CD4-positive, alpha-beta T cell treated with Interleukin-21 for 1 hour (primary cell): ENCODE measurements at places on chromosomes 13 and 19.
A peak's percentile ranks its signal among the peaks of the same experiment; 100 is the strongest.

DNA sequence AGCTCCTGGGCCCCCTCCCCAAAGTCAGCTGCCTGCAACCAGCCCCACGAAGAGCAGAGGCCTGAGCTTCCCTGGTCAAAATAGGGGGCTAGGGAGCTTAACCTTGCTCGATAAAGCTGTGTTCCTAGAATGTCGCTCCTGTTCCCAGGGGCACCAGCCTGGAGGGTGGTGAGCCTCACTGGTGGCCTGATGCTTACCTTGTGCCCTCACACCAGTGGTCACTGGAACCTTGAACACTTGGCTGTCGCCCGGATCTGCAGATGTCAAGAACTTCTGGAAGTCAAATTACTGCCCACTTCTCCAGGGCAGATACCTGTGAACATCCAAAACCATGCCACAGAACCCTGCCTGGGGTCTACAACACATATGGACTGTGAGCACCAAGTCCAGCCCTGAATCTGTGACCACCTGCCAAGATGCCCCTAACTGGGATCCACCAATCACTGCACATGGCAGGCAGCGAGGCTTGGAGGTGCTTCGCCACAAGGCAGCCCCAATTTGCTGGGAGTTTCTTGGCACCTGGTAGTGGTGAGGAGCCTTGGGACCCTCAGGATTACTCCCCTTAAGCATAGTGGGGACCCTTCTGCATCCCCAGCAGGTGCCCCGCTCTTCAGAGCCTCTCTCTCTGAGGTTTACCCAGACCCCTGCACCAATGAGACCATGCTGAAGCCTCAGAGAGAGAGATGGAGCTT lies 4.7 kb upstream of the CEACAM5 start:
- no peak for DNase-seq

DNA sequence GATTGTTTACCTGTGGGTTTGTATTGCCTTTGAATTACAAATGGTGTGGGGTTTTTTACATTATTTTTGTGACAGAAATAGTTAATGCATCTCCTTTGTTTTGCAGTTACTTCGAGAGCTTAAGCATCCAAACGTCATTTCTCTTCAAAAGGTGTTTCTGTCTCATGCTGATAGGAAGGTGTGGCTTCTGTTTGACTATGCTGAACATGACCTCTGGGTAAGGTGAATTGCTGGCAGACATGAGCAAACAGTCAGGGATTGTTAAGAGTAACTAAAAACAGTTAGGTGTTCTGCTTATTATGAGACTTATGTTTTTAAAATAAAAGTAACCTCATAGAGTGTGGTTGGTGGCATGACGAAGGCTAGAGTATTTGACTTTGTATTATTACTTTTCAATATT lies 95.0 kb downstream of the CDK8 start:
- no peak for DNase-seq

GRCh38 chr19:54160854-54161253 lies 1.3 kb upstream of the LENG1 start:
- no peak for DNase-seq

GRCh38 chr19:35292421-35293362 lies 731 bp downstream of the MAG start:
- no peak for DNase-seq

DNA sequence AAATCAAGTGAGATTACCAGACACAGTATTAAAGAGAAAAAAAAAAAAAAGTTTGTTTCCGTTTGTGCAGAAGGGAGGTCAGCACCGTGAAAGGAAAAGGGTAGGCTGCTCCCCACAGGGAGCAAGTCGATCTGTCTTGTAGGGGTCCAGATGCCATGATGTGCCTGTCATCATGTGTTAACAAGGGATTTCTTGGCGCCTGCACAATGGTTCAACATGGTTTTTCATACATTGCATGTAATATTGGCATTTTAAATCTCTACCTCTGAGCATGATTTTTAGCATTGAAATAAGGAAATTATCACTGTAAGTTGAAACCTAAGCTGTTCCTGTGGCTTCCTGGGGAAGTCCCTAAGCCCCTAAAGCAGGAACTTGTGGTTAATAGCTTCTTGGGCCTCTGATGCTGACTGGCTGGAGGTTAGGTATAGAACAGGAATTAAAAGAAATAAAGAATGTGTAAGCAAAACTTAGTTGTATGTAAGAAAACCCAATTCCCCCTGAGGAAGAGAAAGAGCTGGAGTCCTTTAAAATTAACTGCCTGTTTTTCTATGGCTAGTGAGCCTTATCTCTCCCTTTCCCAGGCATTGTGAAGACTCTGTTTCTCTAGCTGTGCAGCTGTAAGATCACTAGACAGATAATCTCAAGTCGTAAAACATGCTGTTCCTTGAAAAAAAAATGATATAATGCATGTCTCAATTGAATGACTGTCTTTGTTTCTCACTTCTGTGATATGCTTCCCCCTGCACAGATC lies 7.4 kb upstream of the FCGBP start:
- DNase-seq: peak; percentile 86

DNA sequence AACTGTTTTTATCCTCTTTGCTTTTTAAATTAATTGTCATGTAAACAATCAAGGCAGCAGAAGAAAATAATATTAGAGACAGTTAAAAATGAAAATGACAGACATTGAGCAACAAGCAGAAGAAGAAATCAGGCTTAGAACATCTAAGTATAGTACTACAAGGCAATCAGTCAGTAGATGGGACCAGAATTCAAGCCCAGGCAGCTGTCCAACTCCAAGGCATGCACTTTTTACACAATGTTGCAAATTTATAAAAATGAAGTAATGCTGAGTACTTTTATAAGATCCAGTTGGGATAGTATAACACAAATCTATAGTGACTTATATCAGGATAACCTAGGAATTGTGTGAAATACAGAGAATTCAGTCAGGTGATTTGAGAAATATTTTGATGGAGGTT lies 2815.8 kb downstream of the PCDH9 start:
- DNase-seq: no peak

DNA sequence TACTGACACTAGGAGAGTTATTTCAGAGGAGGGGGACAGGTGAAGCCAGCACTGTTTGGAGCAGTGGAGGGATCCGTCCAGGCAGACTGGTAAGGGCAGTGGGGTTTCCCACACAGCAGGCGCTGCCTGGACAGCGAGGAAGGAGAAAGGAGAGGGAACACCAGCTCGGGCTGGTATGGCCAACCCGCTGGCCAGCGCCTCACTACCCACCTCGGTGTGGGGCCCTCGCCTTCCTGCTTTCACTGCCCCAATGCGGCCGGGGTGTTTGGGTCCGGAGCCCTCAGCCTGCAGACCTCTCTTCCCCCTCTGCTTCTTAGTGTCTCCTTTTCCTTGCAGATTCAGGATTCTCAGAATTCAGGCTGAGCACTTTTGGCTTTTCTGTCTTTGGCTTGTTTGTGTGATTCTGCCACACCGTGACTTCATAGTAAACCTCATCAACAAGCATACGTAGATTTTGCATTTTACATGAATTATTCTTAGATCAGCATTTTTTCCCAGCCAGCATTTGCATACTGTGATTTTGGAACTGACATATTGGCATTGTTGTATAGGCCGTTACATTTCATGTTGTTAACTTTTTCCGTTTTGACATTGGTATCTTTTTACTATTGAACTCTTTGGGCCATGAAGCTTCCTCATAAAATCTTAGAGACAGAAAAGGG lies 294.1 kb downstream of the MYO16 start:
- DNase-seq: no peak

DNA sequence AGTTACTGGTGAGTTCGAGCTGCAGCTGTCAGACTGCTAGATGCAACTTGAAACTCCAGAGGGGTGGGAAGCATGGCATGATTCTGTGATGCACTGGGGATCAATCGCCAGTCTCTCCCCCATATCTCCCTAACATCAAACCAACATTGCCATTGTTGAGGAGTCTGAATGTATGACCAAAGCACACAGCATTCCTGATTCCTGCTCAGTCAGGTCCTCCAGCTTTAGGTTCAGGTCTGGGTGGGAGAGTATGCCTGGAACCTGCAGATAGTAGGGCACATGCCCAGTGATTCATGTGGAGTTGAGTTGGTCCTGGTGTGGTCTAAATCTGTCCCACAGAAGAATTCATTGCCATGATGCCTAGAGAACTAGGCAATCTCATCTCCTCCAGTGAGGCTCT lies 269.1 kb downstream of the GPC5 start:
- DNase-seq: no peak

DNA sequence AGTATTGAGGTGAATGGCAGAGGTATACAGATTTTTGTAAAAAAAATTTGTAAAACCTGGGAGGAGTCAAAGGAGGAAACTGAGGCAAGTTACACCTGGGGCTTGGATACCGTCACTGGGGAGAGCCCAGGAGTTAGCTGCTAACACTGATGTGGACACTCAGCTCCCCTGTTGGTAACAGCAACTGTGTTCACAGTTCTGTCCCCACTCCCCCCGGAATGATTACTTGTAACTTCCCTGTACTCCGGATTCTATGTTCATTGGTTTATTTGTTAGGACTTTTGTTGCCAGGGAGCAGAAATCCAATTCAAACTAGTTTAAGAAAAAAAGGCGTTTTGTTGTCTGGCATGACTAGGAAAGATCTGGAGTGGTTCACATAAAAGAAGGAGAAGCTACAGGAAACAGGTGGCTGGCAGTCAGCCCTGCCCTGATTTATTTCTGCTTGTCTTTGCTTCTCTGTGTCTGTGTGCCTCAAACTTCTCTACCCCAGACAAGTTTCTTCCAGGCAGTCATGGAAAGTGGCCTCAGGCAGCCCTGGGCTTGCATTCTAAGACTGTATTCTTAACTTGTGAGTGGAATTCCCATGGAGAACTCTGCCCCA lies 2.3 kb upstream of the GPR12 start:
- no peak for DNase-seq

GRCh38 chr13:44969551-44970484 lies 19.5 kb downstream of the NUFIP1 start:
- DNase-seq: peak; percentile 35

- DNase-seq: no peak
These were observed 152.0 kb downstream of the NUFIP1 start for GRCh38 chr13:44837250-44837649.

- DNase-seq: no peak
These were observed 13.8 kb upstream of the CEACAM16 start for GRCh38 chr19:44684892-44685863.

GRCh38 chr19:10660346-10660745 lies 6.2 kb downstream of the ILF3 start:
- DNase-seq: no peak

DNA sequence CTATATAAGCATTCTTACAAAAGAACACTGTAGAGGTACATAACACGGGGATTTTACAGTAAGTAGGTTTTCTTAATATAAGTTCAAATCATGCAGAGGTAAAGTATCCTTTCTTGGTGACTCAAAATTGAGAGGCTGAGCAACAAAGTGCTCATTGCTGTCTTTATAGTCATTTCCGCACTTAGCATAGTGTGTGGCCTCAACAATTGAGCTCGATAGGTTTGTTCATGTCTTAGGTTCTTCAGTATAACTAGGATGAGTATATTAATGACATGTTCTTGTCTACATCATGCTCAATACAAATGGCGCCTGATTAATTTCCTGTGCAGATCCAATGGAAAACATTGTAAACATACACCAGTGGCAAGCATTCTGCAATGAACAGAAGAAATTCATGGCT lies 1.4 kb downstream of the WDFY2 start:
- no peak for DNase-seq

DNA sequence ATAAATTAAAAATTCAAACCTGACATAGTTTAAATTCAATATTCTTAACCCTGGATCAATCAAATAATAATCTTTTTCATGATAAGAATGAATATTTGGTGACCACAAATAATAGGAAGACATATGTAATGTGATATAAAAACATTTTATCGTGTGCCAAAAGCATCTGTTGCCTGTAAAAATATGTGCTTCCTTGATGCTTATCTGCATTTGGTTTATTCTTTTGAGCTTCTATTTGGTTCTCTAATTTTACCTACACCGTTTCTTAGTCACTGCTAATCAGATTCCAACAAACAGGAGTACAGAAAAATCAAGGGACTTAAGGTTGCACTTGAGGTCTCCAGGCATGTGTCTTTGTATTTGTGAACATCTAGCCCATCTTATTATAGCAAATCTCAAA lies 274.5 kb downstream of the DCT start:
- no peak for DNase-seq

DNA sequence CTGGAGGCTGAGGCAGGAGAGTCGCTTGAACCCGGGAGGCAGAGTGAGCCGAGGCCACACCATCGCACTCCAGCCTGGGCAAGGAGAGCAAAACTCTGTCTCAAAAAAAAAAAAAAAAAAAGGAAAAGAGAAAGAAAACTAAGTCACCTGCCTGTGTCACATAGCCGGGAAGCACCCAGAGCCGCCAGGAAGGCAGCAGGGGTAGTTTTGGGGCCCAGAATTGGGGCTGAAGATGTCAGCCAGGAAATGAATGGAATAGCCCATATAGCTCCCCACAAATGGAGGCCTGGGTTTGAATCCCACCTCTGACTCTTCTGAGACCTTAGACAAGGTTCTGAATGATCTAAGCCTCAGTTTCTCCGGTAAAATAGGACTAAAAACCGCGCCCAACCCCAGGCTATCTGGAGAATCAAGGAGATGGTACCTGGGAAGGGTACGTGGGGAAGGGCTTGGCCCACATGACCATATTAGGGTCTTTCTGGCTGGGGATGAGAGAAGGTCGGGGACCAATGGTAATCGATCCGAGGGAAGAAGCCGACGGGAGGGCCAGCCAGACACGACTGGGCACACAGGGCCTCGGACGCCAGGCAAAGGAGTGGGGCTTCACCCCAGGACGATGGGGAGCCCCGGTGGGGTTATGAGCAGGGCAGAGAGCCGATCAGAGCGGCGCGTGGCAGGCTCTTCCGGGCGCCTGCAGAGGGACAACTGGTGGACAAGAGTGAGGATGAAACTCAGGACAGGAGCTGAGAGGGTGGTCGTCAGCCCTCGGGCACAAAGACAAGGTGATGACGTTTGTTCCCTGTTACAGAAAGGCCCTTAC lies 14.4 kb downstream of the CCDC124 start:
- DNase-seq: peak; percentile 49

- DNase-seq: no peak
These were observed 23.0 kb downstream of the ZNF568 start for GRCh38 chr19:36939153-36939552.

DNA sequence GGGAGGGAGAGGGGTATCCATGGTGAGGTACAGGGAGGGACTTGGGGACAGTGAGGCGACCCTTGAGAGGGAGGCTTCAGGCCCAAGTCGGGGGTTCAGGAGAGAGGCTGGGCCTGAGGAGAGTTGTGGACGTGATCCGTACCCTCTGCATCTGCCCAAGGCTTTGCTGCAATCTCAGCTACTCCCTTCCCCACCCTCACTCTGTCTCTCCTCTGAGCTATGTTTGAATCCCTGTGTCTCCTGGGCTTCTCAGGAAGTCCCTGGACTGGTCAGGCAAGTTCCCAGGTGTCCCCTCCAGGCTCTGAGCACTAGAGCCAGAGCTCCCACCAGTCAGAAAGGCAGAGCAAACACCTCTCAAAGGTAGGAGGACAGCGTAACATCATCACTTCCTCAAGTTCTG lies 1.8 kb downstream of the LIN37 start:
- DNase-seq: no peak

DNA sequence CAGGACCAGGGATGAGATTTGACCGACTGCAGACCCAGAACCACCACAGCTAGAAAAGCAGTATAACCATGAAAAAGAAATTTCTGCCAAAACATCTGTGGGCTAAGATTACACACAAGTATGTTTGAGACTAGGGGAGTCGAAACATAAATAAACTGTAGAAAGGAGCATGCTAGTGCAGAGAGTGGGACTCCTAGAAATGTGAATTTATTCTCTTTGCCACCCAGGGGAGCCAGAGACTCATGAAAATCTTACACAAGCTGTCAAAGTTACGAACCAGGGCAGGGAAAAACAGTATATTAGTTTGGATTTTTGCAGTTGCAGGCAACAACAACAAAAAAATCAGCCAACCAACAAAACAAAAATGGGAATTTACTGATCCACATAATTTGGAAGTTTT lies 12.3 kb upstream of the HSPH1 start:
- no peak for DNase-seq

GRCh38 chr19:10797541-10798256 lies 38.3 kb downstream of the TMED1 start:
- DNase-seq: peak; percentile 94
